T-helper 17 cell (primary cell): ENCODE measurements at places on chromosomes 4 and X.

DNA sequence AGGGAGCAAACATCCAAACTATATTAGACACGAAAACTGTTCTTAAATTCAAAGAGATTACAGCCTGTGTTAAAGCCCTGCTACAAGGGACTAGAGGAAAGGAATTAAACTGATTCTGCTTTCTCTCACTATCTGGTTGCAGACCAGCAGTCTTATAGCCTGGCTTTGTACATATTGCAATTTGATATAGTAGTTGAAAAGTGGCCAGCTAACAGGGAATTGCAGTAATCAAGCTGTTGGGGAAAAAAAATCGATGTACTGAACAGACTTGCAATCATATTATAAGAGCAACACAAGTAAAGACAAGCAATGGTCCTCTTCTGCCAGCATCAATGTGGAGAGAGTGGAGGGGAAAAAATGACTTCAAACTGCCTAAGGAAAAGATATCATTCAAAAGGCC, 364.4 kb upstream of the EPHA5 start:
- no peak for DNase-seq

GRCh38 chr4:94084155-94084554, 123.5 kb upstream of the SMARCAD1 start:
- no peak for DNase-seq

DNA sequence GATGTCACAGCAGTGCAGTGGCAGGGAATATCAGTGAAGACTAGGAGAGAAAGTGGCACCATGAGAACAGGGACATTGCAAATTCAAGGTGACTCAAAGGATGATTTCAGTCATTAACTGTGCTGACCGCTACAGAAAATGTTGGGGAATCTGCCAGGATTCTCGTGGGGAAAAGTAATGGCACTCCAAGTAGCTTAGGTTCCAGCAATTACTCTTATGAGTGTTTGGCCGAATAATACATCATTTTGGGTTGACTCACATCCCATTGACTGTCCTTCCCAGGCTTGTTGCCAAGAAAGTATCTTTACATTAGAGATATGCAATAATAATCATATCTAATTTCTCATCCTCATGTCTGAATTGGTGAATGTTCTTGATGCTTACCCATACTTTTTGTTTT, 1411.1 kb upstream of the PCDH7 start:
- no peak for DNase-seq

DNA sequence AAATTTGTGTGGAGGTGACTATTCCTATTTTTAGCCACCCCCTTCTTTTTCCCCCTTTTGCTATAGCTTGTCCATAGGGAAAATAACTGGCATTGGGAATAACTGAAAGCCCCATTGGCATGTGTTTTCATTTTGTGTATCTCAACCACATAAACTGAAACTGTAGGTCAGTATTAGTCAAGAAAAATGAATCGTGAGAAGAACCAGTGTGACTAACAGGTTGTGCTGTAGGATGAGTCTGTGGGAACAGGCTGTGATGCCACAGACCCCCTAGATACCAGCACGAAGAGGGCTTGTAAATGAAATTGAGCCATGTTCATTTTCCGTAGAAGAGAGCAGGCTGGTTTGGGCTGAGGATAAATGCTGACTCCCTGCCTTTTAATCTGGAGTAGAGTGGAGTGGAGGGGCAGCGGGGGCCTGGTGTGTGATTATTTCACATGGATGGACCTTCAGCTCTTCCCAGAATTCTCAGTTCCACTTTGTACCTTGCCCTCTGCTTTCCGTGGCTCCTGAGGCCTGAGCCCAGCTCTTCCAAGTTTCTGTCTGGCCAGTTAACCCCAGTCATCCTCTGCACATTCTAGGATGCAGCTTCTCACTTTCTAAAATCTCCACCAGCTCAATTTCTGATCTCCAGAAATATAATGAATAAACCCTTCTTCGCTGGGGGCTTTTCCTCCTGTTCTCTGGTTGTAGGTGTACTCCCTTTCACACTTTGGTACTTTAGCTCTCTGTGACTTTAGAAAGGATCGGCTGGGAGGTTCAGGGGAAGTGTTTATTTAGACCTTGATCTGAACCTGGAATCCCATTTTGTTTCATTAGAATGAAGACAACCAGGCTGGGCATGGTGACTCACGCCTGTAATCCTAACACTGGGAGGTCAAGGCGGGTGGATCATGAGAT, 37.3 kb downstream of the DCUN1D4 start:
- no peak for DNase-seq
